ENCODE measurements at places on chromosomes 7 and 10. TPM values are rescaled to one million over a fixed set of nuclear protein-coding genes. Genes with fewer than 3 reads are reported as not detected.

The NKX6-2 gene
- total RNA-seq: not detected

The TMEM273 gene
- 100 TPM for total RNA-seq

The PGAM2 gene
- total RNA-seq: not detected

The LRRN3 gene
- total RNA-seq: 19.2 TPM

The NAT16 gene
- total RNA-seq: not detected

The ITPRID1 gene
- not detected for total RNA-seq

The DMTF1 gene
- total RNA-seq: 97.8 TPM

GRCh38 chr7:120873401-120873800 lies 15.5 kb upstream of the TSPAN12 start:
- DNase-seq: no peak

DNA sequence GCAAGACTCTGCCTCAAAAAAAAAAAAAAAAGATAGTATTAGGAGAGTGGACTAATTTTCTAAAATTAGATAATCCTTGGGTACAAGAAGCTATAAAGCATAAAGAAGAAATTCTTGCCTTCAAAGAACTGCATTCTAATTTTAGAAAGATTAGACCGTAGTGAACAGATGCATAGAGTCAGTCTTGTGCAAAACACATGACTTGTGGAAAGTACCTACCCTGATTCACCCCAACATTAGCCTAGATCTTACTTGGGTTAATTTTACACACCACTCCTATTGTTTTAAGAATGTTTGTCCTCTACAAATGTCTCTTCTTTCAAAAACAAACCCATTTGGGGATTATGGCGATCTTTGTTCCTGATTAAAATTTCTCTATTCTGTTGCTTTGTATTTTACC lies 38.9 kb upstream of the SP8 start:
- no peak for DNase-seq

- DNase-seq: peak; percentile 59
Observed at GRCh38 chr7:98251231-98251600, 816 bp downstream of the TECPR1 start.

- DNase-seq: no peak
Observed at GRCh38 chr10:86684331-86685097, 16.2 kb downstream of the LDB3 start.

- DNase-seq: no peak
Observed at GRCh38 chr10:79082631-79083596, 14.1 kb downstream of the ZMIZ1 start.

GRCh38 chr7:2248984-2249694 lies 7.1 kb downstream of the NUDT1 start:
- peak; percentile 44 for DNase-seq

DNA sequence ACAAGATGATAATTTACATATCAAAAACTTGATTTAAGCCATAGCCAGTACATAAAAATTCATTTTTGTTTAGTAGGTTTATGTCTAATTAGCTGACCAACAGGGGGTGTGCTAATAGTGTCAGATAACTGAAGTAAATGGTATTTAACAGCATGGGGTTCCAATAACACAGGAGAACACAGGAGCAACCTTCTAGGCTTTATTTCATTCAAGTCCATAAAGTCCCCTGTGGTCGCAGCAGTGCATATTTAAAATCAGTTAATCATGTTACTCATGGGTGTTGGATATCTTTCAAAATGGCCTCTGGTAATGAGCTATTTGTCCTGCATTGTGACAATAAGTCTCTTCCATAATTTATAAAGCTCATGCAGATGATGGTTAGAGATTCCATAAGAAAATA lies 238.6 kb downstream of the CNTNAP2 start:
- no peak for DNase-seq

DNA sequence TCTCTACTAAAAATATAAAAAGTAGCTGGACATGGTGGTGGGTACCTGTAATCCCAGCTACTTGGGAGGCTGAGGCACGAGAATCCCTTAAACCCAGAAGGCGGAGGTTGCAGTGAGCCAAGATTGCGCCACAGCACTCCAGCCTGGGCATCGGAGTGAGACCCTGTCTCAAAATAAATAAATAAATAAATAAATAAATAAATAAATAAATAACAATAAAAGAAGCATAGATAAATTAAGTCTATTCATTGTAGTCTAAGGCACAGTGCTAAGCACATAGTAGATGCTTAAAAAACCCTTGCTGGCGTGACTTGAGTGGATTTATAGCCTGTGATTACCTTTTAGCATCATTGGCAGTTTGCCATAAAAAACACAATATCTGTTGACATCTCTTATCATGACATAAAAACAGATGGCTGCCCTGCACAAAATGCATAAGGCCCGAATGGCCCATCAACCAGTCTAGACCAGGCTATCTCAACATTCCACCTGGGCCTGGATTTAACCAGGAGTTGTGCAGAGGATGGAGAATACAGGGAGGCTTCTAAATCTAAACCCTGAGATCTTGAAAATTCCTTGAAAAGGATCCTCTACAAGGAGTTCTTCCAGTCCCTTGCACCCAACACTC lies 94.9 kb downstream of the PRLHR start:
- no peak for DNase-seq

DNA sequence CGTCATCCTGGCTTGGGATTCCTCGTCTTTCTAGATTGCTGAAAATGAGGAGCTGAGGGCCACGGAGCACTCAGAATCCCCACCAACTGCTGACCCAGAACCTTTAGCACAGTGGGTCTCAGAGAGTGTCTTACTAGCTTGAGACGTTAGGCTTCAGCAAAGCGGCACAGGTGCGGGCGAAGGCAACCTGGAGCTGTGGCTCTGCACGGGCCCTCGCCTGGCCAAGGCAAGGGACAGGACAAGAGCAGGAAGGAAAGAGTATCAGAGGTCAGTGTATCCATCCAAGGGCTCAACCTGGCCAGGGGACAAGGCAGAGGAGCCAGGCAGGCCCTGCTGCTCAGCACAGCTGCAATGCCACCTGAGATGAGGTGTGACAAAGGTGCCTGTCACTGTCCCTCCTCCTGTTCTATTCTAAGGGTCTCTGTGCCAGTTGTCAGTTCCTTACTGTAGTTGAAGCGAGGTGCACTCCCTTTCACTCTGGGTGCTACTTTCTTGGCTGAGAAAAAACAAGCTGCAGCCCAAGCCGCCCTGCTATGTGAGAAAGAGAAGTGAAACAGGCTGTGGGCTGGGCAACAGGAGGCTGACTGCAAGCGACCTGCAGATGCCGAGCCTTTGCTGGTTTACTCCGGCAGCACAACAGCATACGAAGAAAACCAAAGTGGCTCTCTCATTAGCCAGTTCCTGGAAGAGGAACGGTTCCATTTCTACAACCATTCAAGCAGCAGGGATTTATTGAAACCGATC lies 33.3 kb upstream of the KDM7A start:
- peak; percentile 80 for DNase-seq

- no peak for DNase-seq
Observed at GRCh38 chr10:62978482-62978881, 154.6 kb upstream of the NRBF2 start.

DNA sequence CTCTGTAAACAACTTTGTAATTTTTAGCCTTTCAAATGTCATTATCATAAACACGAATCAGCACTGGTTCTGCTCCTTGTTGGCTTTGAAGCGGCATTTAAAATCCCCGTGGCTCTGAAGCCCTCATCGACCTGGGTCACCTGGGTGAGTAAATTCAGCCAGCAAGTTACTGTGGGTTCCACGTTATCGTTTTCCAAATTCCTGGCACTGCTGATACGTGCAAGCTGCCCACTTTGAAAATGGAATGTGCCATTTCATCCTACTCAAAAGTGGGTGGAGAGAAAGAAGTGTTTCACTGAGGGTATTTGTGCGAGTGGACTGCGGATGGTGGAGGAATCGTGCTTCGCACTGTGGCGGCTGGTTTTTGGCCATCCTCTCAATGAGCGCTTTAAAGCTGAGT lies 281.7 kb downstream of the KLF6 start:
- DNase-seq: no peak
